ENCODE measurements at places on chromosomes 5 and 9. TPM values are rescaled to one million over a fixed set of nuclear protein-coding genes. Genes with fewer than 3 reads are reported as not detected.

Gene PHF24
- not detected for total RNA-seq

Gene GAS1
- total RNA-seq = 0.15 TPM

Gene AGXT2
- not detected for total RNA-seq

Gene TAS2R1
- not detected for total RNA-seq

Gene BNC2
- total RNA-seq = 33.1 TPM

Gene ALDH1A1
- 287 TPM for total RNA-seq

Gene TRMT10B
- 5.2 TPM for total RNA-seq

Gene PRUNE2
- total RNA-seq = 8.3 TPM

Gene SH3PXD2B
- 66.3 TPM for total RNA-seq

Measured in endothelial cell of umbilical vein (primary cell).